ENCODE measurements at places on chromosomes 2 and 18.

DNA sequence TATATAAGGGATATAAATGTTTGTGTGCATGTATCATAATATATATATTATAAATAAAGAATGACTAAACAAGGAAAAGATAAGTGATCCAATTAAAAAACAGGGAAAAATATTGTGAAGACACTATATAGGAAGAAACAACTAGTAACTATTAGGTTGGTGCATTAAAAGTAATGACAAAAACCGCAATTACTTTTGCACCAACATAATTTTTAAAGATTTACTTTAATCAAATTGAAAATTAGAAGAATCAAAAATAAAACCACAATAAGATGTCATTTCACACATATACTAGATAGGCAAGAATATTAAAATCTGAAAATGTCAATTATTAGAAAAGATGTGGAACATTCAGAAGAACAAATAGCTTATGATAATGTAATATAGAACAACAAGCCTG, 595.9 kb downstream of the KCNJ3 start:
- DNase-seq, result no peak

- DNase-seq, result no peak
Measured at GRCh38 chr2:238236571-238236970, 3.3 kb downstream of the HES6 start.

DNA sequence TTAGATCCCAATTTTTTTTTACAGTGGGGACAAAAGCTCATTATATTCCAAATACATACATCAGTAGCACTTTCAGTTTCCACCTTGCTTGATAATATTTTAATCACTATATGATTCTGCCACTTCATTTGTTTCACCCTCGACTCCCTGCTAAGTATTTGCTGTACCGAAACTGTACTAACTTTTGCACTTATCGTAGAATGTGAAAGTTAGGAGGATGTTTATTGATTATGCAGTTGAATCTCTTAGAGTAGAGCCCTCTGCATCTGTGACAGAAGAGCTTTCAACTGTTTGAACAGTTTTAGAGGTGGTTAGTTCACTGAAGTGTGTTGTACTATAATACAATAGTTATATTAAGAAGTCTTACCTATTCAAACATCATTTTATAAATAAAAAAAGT, 20.8 kb downstream of the NCOA1 start:
- DNase-seq, result no peak

DNA sequence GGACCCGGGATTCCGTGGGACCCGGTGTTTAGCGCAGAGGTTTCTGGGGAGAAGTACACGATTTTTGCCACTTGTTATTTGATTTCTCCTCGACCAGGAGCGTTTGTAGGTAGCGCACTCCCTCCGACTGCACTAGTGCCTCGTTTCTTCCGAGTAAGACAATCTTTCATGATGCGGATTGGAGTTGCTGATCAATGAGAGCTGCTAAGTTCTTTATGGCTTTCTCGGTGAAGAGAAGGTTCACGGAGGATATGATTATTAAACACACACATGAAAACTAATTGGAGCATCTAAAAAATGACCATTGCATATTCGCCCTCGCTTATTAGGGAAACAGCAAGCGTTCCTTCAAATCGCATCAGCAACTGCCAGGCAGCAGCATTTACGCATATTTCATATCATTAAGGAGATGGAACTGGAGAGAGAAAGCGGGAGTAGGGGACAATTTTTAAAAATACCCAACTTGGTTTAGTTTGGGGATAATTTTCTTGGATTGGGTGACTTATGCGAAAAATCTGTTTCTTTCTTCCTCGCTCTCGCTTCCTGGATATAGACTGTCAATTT, 616 bp downstream of the EML6 start:
- DNase-seq, result no peak

DNA sequence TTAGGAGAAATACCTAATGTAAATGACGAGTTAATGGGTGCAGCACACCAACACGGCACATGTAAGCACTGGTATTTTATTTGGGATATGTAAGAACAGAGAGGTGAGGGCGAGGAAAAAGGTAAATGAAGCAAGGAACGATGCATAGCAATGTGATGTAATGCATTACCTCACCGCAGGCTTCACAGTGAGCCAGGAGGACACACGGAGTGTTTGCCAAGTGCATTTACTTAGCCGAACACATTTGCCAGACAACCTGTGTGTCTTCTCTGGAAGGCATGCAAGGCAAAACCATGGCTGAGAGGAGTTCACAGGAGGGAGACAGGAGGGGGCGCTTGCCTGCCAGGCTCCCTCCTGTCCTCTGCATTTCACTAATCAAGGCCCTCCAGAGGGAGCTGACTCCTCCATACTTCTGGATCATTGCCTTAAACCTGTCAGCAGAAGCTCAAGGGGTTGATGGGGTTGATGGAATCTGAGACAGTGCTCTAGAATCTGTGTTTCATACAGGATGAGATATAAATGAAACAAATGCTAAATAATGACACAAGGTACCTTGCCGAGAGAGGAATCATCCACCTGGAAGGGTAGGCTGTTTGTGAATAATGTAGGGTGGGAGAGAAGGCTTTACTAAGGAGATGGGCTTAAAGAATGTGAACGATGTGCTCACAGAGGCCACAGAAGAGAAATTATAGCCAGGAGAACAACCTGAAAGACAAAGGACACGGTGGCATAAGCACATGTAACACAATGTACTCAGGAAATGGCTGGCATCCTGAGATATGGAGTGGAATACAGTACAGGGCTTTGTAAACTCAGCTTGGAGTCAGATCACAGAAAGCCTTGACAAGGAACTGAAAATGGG, 9.1 kb upstream of the TPRKB start:
- DNase-seq, result no peak

- DNase-seq, result no peak
Measured at GRCh38 chr2:9578467-9579235, 23.0 kb upstream of the ADAM17 start.

GRCh38 chr2:142082368-142082767, 48.4 kb downstream of the LRP1B start:
- no peak for DNase-seq

GRCh38 chr2:43758739-43759138, 15.1 kb upstream of the DYNC2LI1 start:
- DNase-seq, result no peak

GRCh38 chr2:234796045-234796591, 155.7 kb upstream of the SH3BP4 start:
- no peak for DNase-seq

DNA sequence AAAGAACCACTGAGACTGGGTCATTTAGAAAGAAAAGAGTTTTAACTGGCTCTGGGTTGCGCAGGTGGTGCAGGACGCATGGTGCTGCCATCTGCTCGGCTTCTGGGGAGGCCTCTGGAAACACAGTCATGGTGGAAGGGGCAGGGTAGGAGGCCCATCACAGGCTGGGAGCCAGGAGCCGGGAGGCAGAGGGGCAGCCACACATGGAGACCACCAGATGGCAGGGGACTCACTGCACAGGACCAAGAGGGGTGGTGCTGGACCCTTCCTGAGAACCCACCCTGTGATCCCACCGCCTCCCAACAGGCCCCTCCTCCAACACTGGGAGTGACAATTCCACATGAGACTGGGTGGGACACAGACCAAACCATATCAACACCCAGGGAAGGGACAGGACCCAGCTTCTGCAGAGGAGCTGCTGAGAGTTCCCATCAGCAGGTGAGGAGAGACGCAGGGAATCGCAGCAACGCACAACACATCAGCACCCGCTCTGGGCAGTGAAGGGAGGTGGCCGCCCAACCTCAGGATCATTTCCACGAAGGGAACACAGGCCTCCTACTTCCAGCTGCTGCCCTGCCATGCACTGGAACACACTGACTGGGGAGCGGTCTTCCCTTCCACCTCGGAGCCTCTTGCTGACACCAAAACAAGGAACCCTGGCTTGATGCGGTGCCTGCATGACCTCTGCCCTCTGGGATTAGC, 130.7 kb downstream of the TPO start:
- no peak for DNase-seq

- no peak for DNase-seq
Measured at GRCh38 chr2:170733798-170734600, 18.9 kb downstream of the SP5 start.

DNA sequence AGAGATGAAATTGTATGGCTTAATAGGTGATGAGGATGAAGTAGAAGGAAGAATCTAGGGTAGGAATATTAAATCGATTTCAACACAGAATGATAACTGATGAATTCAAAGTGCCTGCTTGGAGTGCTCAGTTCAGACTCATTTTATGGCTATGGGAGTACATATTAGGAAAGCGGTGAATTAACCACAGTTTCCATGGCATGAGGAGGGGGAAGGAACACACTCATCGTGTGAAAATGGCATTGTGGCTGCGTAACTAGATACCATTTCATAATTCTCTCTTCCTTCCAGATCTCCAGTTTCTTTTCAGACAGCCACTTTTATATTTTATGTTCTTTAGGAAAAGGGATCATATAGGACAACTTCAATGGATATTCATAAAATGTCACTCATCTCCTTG, 232.3 kb upstream of the KCNJ3 start:
- DNase-seq, result no peak

DNA sequence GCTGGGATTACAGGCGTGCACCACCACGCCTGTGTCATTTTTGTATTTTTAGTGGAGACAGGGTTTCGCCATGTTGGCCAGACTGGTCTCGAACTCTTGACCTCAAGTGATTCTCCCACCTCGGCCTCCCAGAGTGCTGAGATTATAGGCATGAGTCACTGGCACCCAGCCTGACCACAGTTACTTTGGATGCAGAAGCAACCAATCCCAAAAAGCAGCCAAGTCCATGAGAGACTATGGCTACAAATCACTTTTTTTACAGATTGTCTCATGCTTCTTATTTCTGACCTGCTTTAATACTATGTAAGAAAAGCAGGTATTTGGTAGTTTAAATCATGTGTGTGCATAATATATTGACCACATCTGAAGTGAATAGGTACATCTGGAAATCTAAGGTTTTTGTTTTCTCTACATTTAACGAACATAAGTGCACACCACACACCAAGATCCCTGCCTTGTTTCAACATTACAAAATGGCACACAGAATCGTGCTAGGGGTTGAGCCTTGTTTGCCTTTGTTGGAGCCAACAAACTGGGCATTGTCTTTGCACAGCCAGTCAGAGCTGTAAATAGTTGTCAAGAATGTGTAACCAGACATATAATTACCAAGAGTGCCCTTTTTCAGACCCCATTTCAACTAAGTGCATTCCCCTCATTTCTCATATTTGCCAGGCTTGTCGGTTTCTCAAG, 18.3 kb upstream of the MAP4K4 start:
- peak; percentile 36 for DNase-seq

GRCh38 chr2:54254180-54254579, 1.8 kb downstream of the TSPYL6 start:
- DNase-seq, result no peak

GRCh38 chr2:40028792-40029488, 249.9 kb upstream of the THUMPD2 start:
- no peak for DNase-seq

DNA sequence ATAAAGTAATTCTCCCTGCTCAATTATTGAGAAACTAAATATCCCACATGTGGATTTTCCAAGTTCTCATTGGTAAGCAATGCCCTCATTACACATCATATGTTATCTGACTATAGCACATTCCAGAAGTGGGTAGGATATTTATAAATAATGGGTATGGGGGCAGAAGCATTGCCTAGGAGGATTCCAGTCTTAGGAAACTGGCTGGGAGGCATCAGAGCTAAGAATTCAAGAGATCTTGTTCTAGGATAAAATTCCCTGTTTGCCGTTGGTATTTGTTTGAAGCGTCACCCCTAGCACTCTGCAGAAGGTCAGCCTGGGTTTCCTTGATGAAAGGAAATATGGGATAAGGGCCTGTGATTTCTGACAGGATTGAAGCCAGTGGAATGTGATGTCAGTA, 20.1 kb downstream of the SIX2 start:
- no peak for DNase-seq

GRCh38 chr18:70453058-70453775, 164.4 kb downstream of the SOCS6 start:
- DNase-seq, result peak; percentile 14

GRCh38 chr2:30324245-30324908, 93.0 kb downstream of the LBH start:
- DNase-seq, result no peak

DNA sequence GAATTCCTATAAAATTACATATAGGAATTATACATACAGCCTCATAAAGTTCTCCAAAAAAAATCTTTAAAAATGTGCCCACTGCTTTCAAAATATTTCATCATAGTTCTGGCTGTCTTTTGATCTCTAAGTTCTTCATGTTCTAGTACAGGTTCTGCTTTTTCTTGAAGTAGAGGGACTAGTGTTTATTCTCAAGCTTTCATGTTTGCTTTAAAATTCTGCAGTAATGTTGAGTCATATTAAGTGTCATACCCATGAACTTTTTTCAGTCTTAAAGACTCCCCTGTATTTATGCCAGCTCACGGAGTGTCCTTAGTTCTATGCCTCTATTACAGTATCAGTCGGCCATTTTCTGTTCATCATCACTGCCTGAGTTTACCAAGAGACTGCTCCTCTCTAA, 54.8 kb upstream of the CCDC141 start:
- peak; percentile 8 for DNase-seq

GRCh38 chr2:102142829-102143449, 393 bp downstream of the IL1R1 start:
- DNase-seq, result no peak

GRCh38 chr18:37694516-37694915, 128.9 kb upstream of the CELF4 start:
- no peak for DNase-seq

DNA sequence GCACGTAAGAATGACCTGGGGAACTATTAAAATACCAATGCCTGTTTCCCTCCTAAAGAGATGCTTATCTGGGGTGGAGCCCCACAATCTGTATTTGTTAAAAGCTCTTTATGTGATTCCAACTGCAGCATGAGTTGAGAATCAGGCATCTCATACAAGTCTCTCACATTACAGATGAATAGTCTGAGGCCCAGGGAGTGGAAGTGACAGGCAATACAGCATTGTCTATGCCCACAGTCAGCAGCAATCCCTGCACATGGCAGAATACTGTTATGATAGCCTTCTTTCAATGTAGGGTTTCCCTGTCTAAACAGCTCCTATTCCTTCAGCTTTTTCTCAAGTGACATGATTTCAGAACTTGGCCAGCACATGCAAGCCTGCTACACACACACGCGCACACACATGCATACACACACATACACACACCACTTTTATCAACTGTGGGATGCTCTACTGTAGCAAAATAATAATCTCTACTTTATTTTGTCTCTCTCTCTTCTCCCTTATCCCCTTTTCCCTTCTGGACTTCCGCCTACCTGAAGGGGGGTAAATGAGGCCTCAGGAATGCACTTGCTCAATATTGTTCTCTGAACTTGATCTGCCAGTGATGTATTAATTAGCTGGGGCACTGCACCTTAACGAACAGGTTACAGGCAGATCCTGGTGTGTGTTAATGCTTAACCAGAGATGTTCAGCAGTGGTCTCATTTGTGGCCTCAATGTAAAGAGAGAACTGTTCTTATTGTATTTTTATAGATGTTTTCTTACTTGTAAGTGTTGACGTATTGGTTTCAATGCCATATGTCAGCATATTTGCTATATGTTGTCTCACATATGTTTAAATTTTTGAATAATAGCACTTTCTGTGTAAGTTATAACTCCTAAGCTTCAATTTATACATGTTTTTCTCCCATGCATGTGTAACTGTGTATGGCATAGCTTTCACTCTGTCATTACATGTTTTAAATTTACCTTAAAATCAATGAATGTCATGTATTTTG, 116.0 kb downstream of the SETBP1 start:
- no peak for DNase-seq

Measured in AG08396 (cell line).